NCI-H460 (cell line): ENCODE measurements at places on chromosomes 5 and 9.

GRCh38 chr5:168740811-168741213, 161.6 kb upstream of the PANK3 start:
- DNase-seq: no peak

DNA sequence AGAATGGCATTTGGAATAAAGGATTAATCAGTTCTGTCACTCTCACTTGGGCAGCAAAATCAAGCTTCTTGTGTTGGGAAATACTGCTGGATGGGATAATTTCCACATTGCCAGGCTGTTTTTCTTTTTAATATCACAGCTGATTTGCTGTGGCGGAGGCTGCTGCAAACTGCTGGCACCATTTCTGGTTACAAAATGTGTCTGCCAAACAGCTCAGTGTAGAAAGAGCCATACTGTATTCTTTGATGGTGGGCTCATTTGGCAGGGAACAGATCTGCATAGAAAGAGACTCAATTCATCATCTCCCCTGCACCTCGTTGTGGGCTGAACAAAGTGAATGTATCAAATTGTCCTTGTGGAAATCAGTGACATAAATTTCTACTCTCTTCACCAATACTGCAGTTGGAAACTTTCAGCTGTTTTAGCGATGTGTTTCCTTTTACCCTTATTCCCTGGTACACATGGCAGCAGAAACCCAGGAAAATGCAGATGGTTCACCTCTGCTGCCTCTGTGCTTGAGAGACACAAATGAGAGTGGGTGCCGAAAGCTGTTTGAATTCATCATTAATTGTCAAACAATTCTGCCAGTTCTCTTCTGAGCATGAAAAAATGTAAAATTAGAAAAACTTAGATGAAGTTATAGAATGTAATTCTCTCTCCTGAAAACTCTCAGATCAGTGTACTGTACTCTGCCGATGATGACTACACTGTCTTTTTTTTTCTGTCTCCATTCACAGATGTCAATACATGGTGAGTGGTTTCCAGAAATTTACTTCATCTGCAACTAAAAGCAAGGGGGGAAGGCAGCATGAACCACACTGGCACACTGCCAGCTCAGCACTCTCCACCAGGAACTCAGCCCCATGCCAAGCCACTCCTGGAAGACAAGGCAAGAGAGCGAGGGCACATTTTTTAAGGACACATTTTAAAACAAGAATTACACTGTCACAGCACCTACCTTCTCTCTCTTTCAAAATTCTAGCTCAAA, 75.0 kb downstream of the HMHB1 start:
- DNase-seq: no peak

- no peak for DNase-seq
Measured at GRCh38 chr5:16863469-16863946, 72.6 kb downstream of the MYO10 start.

GRCh38 chr9:91658513-91659105, 235.0 kb upstream of the NFIL3 start:
- DNase-seq: no peak

- no peak for DNase-seq
Measured at GRCh38 chr5:151461312-151461711, 13.9 kb downstream of the SLC36A1 start.

DNA sequence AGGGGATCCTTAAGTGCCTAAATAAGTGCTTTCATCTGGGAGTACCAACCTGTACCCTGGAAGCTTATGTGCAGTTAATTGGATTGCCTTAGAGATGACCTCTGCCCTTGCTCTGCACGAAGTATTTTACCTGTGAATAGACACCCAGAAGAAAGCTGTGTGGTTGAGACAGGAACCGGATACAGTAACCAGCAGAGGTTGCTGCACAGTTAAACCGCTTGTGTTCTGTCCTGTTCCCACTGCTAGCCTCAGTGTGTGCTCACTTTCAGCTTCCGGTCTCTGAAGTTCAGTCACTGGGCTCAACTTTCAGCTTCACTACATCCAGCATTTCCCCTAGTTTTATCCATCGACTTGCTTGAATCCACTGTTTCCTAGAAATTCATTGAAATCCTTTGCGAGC, 185.3 kb downstream of the FAM170A start:
- DNase-seq: no peak

GRCh38 chr9:114198249-114199040, 43.1 kb downstream of the COL27A1 start:
- DNase-seq: no peak

DNA sequence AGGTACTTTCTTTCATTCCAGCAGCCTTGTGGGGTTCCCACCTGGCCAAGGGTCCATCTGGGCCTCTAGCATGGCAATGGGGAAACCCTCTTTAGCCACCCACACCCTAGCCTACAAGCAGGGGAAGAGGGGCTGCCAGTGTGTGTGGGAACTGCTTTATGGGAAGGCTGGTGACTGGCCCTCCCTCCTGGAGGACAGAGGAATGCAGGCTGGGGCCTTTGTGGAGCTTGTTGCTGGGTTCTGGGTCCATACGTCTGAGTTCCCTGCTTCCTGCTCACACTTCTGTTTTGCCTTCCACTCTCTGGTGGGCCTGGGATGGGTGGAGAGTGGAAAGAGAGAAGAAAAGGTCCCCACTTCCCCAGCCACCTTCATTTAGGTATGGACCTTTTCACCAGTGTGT, 14.9 kb upstream of the PITX1 start:
- DNase-seq: no peak

DNA sequence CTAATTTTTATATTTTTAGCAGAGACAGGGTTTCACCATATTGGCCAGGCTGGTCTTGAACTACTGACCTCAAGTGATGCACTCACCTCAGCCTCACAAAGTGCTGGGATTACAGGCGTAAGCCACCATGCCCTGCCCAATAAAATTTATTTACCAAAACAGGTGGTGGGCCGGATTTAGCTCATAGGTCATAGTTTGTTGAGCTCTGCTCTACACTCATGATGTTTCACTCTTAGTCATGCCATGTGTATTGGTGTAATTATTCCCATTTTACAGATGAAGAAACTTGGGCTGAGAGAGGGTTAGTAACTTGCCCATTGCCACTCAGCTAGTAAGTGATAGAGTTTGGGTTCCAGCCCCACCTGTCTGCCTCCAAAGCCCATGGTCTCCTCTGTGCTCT, 93.1 kb upstream of the WWC1 start:
- DNase-seq: no peak

DNA sequence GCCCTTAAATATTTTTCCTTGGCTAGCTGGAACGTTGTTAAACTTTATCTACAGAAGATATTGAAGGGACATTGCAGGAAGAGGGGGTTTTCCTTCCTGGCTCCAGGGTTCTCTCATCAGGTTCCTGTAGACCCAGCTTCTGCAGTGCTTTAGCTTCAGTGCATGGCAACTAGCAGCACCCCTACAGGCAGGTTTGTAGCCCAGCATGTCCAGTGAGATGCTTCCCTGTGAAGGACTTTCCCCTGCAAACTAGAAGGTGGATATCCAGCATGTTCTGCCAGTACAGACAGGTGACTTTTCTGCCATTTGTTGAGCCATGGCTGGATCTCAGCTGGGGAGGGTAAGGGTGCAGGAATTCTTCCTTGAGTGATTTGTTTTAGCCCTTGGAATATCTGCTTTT, 10.4 kb downstream of the CCL28 start:
- peak; percentile 34 for DNase-seq

DNA sequence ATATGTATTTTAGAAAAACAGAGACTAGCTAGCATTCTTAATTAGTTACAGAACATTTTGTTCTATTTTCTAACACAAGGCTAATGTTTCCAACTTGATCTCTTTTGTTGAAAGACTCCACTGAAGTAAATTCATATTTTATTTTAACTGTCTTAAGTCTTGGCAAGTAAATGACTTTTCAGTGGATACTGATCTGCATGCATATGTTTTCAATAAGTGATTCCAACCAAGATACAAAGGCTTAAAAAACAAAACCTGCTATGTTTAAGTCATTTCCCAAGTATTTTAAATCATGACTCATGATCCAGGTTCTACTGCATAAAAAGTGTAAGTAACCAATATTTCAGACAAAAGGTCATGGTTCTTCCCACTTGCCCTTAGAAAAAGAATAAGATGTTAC, 5.7 kb downstream of the CDO1 start:
- DNase-seq: no peak

DNA sequence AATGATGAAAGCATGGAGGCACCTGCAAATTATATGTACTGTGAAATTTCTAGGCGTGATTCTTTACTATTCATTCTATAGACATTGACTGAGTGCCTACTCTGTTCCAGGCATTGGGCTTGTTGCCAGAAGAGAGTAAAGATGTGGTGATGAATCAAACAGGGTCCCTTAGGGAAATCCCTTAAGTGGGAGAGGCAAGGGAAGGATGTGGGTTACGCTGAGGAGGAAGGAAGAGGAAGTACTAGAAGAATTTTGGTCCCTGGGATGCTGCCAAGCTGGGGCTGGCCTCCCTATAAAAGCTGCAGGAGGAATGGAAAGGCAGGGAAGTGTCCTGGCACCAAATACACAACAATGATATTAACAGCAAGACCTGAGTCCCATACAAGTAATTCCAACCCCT, 76.7 kb upstream of the SPOCK1 start:
- peak; percentile 50 for DNase-seq

- DNase-seq: no peak
Measured at GRCh38 chr9:96762568-96762967, 15.3 kb downstream of the ZNF510 start.
